Kidney glomerular epithelial cell (primary cell): ENCODE measurements at places on chromosomes 11 and 22.

DNA sequence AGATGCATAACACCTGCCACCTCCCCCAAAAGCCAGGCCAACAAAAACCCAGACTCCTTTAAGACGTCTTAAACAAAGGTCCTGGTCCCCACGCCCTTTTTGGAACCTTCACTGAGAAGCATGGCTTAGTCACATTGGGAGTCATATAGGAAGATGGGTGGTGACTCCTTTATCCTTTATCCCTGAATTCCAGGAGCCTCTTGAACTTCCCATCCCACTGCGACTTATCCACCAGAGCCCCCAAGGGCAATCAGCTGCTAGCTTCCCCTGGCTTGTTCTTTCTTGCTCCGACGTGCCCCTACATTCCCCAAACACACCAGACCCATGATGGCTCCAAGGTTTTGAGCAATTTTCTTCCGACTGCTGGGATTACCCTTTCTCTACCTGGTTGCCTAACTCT is 567.0 kb upstream of the CADM1 start:
- DNase-seq = no peak

GRCh38 chr11:61749591-61750217 is 2.7 kb upstream of the MYRF start:
- DNase-seq = no peak

GRCh38 chr11:128323381-128323780 is 264.0 kb downstream of the ETS1 start:
- no peak for DNase-seq

- no peak for DNase-seq
Observed at GRCh38 chr11:88501541-88501940, 164.0 kb upstream of the CTSC start.

DNA sequence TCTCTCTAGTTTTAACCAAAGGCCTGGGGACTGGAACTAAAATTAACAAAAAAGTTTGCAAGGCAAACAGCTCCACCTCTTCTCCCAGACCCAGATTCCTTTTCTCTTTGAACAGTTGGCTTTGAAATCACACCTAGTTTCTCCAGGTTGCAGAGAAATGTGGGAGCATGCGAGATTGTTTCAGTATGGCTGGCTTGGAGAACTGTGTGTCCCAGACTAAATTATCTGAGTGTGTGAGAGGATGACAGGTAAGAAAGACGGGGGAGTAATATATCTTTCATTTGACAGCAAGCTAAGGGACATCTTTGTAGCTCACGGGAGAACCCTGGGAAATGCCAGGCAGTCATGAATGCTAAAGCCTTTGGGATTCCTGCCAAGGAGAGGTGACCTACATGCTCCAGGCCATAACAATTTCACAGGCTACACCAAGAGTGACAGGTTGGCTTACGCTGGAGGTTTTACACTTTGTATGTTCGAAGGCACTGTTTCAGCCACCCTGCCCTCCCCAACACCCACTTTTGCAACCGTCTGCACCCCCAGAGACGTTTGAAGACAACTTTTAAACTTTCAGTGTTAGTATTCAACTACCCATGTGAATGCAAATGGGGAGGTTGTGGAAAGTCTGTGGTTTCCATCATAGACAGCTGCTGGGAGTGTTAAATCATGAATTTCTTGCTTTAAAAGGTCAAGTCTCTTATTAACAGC is 109.3 kb upstream of the SNX19 start:
- no peak for DNase-seq

DNA sequence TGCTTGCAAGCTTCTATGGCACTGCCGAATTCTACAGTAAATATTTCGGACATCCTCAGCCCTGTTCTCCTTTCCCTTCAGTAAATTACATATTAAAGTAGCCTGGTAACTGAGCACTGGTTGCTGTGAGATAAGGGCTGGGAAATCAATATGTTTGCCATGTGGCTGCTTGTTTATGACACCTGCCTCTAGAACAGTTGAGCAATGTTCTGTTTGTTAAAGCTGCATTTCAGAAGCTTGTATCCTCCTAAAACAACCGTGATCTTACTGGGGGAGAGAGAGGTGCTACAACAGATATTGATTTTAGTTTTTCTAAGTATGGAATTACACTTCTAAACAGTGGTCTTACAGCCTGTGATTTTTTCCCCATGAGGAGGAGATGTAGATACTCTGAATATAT is 39.4 kb downstream of the ZBTB16 start:
- DNase-seq = no peak

- no peak for DNase-seq
Observed at GRCh38 chr22:50048061-50048765, 9.9 kb downstream of the TTLL8 start.

DNA sequence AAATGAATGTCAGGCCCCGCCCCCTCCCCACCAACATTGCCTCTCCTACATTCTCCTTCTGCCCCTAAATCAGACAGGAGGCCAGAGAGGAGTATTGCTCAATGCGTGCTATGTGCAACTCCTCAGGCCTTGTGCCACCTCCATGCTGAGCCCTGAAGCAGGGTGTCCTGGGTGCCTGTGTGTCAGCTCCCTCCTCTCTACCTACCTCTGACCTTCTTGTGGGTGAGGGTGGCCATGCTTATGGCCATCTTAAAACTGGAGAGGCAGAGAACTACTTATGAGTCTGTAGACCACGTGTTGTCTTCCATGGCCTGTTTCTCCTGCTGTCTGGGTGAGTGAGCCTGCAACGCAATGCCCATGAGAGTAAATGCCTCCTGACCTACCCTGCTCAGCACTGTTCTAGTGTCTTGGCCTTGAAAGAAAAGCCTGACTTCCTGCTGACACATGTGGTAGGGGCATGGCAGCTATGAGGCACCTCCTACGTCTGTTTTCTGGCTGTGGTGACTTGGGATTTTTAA is 10.5 kb downstream of the MCAM start:
- no peak for DNase-seq

GRCh38 chr11:130427581-130428315 is 661 bp downstream of the ADAMTS8 start:
- DNase-seq = no peak
